ENCODE measurements at places on chromosomes 13 and 19. TPM values are rescaled to one million over a fixed set of nuclear protein-coding genes. Genes with fewer than 3 reads are reported as not detected.

- ATAC-seq: no peak
Measured at GRCh38 chr13:67515895-67516294, 285.8 kb upstream of the PCDH9 start.

- peak; percentile 52 for ATAC-seq
Measured at GRCh38 chr19:43784241-43784980, 3.6 kb upstream of the KCNN4 start.

DNA sequence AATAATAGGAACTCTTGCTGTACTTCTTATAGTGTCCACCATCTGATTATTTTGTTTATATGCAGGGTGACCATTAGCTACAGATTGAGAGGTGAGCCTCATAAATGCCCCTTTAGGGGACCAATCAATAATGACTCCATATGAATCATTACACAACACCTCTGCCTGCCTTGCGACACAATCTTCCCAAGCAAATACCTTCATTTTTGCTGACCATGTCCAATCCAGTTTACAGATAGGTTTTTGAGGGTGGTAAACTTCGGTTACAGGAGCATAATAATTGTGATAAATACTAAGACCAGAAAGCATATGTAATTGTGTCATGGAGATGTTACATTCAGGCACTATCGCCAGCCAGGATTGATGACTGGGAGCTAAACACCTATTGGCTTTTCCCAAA is 23.6 kb upstream of the IL17D start:
- ATAC-seq: no peak

GRCh38 chr19:42596391-42597072 is 1.8 kb upstream of the CEACAM8 start:
- peak; percentile 62 for ATAC-seq

GRCh38 chr13:51044023-51044665 is 66.9 kb downstream of the C13orf42 start:
- ATAC-seq: no peak

DNA sequence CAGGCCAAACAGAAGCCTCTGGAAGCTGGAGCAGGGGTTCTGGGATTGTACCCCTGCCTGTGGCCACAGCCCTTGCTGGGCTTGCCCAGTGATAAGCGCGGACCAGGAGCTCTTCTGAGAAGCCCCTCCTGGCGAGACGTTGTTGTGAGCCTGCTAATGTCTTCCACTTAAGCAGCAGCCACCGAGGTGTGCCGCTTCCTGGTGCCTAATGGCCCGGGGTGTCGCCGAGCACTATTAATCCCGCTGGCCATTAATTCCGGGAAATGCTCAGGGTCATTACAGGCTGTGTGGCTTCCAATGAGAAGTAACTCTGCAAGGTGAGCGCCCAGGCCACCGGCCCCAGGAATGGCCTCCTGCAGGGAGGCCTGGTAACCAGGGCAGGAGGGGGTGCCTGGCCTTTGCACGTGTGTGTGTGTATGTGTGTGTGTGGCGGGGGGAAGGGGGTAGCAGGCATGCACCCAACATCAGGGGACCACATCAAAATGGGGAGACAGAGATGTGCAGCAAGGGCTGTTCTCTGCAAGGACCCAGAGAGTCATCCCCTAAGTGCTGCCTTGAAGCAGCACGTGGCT is 175.0 kb downstream of the URI1 start:
- no peak for ATAC-seq

DNA sequence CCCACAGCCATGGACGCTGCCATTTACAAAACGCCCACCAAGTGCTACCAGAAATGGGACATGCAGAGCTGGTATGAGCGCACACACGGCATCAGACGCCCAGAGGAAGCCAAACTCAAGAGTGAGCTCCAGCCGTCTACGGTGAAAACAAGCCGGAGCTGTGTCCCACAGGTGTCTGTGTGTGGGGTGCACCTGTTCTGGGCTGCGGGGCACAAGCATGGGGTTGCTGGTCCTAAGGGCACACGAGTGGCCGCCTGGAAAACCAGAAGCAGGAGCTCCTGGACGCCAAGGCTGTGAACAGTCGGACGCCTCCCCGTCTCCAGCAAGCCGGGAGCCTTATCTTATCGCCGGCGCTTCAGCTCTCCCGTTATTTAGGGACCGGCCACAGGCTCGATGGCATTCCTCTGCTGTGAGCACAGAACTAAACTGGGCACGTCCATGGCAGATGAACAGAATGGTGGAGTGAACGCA is 1.3 kb downstream of the ADPRHL1 start:
- ATAC-seq: no peak

- ATAC-seq: no peak
Measured at GRCh38 chr13:98959291-98959690, 18.6 kb downstream of the DOCK9 start.

- no peak for ATAC-seq
Measured at GRCh38 chr19:13794398-13794756, 866 bp upstream of the ZSWIM4 start.

DNA sequence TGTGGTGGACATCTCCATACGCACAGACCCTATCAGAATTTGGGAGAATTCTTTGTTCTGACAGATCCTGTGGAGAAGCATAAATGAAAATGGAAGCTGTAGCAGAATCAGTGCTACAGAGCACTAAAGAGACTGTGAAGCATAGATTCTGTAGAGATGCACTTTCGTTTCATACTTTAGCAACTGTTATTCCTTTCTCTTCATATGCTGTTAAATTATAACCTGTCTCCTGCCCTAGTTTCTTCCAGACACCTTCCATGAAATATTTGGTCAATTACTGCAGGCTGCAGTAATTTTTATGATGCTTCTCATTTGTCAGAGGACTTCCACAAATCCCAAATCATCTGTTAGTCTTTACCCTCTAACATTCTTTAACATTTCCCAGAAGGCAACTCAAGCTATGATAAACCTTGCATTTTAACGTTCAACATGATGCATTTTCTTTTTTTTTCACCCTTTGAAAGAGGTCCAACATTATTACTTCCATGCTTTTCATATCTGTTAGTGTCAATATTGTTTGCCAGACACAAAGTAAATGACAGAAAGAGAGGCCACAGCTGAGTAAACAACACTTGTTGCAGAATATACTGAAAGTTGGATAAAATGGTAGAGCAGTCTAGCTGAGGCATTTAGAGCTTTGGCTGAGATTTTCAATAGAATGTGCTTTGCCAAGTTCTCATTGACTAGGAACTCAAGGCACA is 412.7 kb downstream of the LMO7 start:
- no peak for ATAC-seq

DNA sequence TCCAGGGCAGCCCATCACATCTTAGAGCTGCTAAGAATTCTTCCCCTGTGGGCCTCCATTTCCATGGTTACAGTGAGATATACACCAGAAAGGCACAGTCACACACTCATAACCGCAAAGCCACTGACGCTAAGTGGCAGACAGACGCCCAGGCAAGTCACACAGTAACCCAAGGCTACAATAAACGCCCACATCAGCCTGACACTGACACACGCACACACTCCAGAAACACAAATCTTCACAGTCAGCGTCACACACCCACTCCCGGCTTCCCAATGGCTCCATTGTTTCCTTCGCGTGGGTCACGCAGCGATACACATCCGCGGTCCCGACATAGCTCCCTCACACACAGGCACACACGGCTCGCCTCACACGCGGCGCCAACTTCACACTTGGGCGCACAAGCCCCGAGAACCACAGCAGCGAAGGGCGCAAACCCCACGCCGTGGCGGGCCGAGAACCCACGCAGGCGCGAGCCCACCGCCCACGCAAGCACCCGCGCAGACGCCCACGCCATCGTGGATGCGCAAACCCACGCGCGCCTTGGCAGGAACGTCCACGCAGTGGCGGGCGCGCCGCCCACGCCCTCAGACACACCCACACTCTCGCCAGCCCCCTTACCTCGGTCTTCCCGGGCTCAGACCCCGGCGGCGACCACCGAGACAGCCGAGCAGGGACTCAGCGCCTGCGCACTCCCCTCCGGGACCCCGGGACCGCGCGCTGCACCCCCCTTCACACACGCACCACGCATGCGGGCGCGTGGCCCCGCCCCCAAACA is at the start of gene ZNF667:
Gene ZNF667 (minus strand): TSS at position 695 of the 778 bp plus-strand sequence. CDS start 14,975 bp downstream, outside the sequence.
- ATAC-seq: no peak

DNA sequence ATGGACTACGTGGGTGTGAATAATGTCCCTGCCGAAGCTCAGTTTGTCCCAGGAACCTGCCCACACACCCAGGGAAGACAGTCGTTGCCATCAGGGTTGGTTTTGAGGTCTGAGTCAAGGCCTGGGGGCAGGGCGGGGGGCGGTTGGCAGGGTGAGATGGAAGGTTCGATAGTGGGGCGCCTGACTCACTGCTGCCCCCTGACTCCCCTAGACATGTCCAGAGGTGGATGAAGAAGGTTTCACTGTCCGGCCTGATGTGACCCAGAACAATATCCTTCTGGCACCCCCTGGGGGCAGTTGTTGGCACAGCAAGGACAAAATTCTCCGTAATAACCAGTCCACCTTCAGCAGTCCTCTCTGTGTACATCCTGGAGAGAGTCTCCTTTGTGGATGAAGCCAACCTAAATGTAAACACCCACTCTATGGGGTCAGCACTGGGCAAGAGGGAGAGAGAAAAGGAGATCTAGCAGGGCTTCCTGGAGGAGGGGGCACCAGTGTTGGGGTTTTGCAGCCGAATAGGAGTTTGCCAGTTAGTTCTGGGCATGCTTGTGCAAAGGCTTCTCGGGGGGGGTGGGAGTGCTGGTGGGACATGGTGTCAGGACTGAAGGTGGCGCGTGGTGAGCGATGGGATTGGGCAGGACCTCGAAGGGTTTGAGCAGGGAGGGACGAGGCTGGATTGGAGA is 19.6 kb upstream of the B3GNT3 start:
- no peak for ATAC-seq

DNA sequence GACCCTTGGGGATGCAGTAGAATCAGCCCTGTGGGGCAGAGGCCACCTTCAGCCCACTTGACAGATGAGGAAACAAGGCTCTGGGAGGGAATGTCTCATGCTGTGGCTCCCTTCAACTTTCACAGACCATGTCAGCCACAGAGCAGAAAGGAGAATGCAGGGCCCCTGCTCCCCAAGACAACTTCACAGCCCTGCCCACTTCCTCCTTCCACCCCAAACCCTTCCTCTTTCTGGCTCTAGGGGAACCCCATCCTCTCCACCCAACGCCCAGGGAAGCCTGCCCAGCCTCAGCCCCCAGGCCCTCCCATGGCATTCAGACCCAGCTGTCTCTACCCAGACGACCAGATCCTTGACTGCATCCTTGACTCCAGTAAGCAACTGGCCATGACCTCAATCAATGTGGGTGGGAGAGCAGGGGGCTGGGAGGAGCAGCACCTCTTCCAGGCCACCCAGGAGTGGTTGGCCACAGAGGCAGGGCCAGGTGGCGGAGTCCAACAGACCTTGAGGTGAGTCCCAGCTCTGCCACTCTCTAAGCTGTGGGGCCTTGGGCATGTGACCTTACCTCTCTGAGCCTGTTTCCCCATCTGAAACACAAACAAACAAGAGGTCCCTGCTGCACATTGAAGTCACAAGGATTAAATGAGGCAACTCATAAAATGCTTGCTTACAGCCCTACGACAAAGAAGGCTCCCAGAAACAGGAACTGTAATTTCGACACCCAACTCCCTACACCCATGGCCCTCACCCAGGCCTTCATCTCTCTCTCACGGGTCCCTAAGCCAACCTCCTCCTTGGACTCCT is 15.8 kb downstream of the DEDD2 start:
- ATAC-seq: no peak

DNA sequence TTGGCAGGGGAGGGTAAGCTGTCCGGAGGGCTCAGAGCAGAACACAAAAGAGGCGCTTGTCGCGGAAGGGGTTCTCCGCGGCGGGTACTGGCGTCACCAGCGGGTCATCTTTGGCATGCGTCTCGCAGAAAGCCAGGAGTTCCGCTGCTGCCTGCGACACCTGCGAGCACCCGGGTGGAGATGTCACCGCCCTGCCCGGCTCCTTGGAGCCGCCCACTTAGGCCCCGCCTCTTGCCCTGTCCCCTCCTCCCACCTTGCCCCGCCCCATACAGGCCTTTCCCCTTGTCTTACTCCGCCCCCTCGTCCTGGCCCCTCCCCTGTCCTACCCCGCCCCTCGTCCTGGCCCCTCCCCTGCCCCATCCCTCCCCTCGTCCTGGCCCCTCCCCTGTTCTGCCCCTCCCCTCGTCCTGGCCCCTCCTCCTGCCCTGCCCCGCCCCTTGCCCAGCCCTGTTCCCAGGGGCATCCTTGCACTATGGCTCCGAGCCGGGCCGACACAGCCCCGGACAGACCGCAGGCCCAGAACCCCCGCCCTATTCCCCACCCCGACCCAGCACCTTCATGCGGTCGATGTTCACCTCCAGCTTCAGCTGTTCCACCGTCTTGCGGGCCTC is 1.9 kb downstream of the GNG8 start:
- ATAC-seq: peak; percentile 95

- ATAC-seq: peak; percentile 43
Measured at GRCh38 chr19:10471909-10472308, 31.2 kb downstream of the KEAP1 start.

DNA sequence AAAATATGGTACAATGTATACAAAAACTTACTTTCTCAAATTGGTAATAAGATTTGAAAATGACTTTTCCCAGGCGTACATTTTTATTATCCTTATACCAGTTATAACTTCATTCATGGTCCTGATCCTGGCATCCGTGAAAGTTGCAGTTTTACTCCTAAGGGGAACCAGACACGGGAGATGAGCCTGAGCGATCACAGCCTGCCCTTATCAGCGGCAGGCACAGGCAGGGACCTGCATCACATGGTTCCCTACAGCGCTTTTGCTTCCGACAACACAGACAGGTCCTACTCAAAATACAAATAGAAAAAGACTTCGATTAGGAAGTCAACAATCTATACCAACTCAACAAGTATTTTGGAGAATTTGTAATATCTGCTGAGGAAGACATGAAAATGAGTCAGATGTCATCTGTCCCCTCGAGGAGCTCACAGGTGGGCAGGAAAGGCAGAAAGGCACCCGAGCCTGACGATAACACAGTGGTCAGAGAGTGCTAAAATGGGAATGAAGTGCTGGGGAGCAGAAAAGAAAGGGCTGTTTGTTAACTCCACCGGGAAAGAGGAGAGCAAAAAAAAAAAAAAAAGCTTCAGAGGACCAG is 93.4 kb downstream of the ABCC4 start:
- no peak for ATAC-seq

Gene KLK12
- 153 TPM for total RNA-seq

Gene PSG1
- not detected for total RNA-seq

Gene CBY2
- total RNA-seq: 0.32 TPM

Gene SPACA6
- 3.0 TPM for total RNA-seq

Gene GPR180
- total RNA-seq: 2.4 TPM

Gene ADGRE2
- total RNA-seq: 1.5 TPM

Gene NBEA
- 1.2 TPM for total RNA-seq

Gene HCN2
- total RNA-seq: 0.48 TPM

Gene MAST3
- total RNA-seq: 3.2 TPM

All from esophagus mucosa (tissue), 1 donor.